ENCODE measurements at places on chromosomes 2 and 18. TPM values are rescaled to one million over a fixed set of nuclear protein-coding genes. Genes with fewer than 3 reads are reported as not detected.

- H3K4me3 ChIP-seq, result no peak overlapping the region
- no peaks in the 10 kb centered on the region for H3K36me3 ChIP-seq
- DNase-seq, result peak; percentile 17
- H3K4me1 ChIP-seq, result no peaks in the 10 kb centered on the region
- H3K27me3 ChIP-seq, result peaks cover 6% of the 10 kb centered on the region
These were observed 8.2 kb downstream of the ADRA2B start for GRCh38 chr2:96108151-96108540.

Gene BCL2
- total RNA-seq, result 11.0 TPM

DNA sequence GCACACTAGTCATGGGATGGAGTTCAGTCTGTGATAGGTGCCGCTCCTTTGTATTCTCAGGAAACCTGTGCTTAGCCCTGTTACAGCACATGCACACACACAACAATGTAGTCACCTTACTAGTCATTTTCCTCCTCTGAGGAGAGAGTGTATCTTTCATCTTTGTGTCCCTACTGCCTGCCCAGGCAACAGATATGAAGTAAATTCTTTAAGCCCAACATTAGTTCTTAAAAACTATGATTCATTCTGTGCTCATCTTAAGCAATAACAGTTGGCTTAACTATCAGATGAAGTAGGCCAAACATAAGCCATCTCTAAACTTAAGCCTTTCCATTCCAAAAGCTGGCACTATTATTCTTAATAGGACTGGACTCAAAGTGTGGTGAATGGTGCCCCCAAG, 186.5 kb downstream of the LNPK start:
- H3K27ac ChIP-seq, result no peak overlapping the region
- no peaks in the 10 kb centered on the region for H3K36me3 ChIP-seq
- DNase-seq, result no peak
- H3K4me3 ChIP-seq, result no peak overlapping the region

- no peaks in the 10 kb centered on the region for H3K27me3 ChIP-seq
- no peaks in the 10 kb centered on the region for H3K36me3 ChIP-seq
- no peak overlapping the region for H3K27ac ChIP-seq
- peak; percentile 63 for DNase-seq
- H3K4me3 ChIP-seq, result no peak overlapping the region
These were observed 8.8 kb upstream of the SNED1 start for GRCh38 chr2:240989451-240990265.

GRCh38 chr2:20351555-20352229, 1.0 kb upstream of the PUM2 start:
- DNase-seq, result no peak
- H3K4me1 ChIP-seq, result peaks cover 40% of the 10 kb centered on the region
- no peaks in the 10 kb centered on the region for H3K36me3 ChIP-seq
- H3K4me3 ChIP-seq, result peak overlapping the region; percentile 93

GRCh38 chr2:203650860-203651613, 55.4 kb upstream of the CD28 start:
- DNase-seq, result no peak
- no peak overlapping the region for H3K4me3 ChIP-seq
- H3K4me1 ChIP-seq, result peaks cover 61% of the 10 kb centered on the region

DNA sequence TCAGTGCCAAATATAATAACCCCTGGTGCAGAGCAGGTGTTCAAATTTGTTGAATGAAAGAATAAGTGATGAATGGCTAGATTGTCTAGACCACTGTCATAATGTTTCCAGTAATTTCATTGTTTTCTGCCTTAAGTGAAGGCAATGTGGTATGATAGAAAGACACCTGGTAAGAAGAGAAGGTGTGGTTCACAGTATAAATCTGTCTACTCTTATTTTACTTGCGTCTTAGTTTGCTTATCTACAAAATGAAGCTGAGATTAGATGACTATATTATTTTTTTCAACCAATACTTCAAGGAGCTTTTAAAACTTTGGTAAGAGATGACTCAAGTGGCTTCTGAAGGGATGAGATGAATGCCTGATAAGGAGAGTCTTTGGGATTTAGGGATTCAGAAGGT, 788.4 kb downstream of the EPHA4 start:
- no peaks in the 10 kb centered on the region for H3K36me3 ChIP-seq
- no peak overlapping the region for H3K4me3 ChIP-seq
- no peak for DNase-seq
- H3K4me1 ChIP-seq, result no peaks in the 10 kb centered on the region
- no peaks in the 10 kb centered on the region for H3K27me3 ChIP-seq

DNA sequence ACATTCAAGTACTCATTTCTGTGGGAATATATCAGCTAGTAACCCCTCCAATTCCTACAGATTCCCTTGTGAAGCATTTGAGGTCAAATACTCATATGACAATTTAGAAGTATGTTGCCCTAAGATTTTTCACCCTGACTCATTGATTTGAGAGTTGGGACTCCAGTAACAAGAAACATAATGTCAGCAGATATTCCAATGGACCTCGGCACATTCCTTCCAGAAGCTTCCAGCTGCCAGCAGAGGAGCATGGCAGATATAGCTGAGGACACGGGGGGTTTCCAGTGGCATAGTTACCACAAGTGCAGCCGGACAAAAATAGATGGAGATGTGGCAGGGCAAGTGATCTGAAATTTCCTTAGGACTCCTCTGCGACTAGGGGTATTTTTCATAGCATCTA, 101.9 kb upstream of the ARHGAP28 start:
- no peak overlapping the region for H3K27ac ChIP-seq
- no peak for DNase-seq
- no peak overlapping the region for H3K4me3 ChIP-seq
- peaks cover 25% of the 10 kb centered on the region for H3K4me1 ChIP-seq
- no peaks in the 10 kb centered on the region for H3K27me3 ChIP-seq

DNA sequence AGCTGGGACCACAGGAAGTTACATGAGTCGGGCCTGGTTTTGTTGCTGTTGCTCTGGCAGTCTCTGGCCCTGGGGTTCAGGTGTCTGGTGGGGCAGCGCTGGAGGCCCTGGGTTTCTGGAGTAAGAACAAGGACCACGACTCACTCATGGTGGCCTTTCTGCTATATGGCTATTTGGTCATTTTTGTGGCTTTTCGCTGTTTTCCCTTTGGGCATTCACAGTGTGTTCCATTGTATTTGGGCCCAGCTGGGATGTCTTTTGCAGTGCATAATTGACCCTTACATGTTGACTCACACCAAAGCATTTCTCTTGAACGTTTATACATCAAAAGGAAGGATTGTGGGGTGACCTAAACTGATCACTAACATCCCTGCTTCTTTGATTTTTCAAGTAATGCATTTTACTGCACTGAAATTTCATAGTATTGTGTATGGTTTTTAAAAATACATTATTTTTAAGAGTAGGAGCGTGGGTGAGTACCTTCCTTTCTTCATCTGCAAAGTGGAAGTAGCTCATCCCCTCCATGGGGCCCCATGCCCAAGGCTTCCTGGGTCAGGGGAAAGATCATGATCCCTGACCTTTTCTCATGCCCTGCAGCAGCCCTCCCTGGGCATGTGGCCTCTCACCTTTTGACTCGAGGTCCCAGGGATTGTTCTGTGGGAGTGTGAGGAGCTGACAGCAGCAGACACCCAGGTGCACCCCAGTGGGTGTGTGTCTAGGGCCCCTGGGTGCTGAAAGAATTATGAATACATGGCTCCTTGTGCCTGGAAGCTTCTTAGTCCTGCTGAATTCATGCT, 225.5 kb downstream of the AGAP1 start:
- no peak overlapping the region for H3K27ac ChIP-seq
- H3K4me3 ChIP-seq, result no peak overlapping the region
- no peaks in the 10 kb centered on the region for H3K36me3 ChIP-seq
- peaks cover 11% of the 10 kb centered on the region for H3K4me1 ChIP-seq
- H3K27me3 ChIP-seq, result no peaks in the 10 kb centered on the region

GRCh38 chr2:6915399-6915798, 1.8 kb upstream of the RNF144A start:
- H3K4me3 ChIP-seq, result no peak overlapping the region
- DNase-seq, result no peak
- no peak overlapping the region for H3K27ac ChIP-seq
- no peaks in the 10 kb centered on the region for H3K36me3 ChIP-seq
- H3K4me1 ChIP-seq, result peaks cover 14% of the 10 kb centered on the region

DNA sequence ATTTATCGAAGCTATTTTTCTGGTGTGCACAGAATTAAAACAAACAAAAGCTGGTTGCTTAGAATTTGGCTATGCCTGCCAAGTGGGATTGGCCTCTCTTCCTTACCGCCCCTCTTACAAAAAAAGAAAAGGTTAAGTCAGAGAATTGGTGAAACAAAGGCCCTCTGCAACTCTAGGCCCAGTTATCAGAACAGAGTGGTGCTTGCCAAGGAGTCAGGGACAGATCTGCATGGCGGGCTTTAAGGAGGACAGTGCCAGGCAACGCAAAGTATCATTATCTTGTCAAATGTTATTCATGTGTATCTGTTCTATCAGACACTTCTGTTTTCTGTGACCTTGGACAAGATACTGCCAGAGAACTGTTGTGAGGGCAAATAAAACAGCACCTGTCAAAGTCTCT, 78.3 kb downstream of the TGIF1 start:
- H3K4me1 ChIP-seq, result peaks cover 5% of the 10 kb centered on the region
- H3K27me3 ChIP-seq, result no peaks in the 10 kb centered on the region
- no peak for DNase-seq
- H3K27ac ChIP-seq, result no peak overlapping the region
- no peak overlapping the region for H3K4me3 ChIP-seq
- no peaks in the 10 kb centered on the region for H3K36me3 ChIP-seq

- no peak overlapping the region for H3K4me3 ChIP-seq
- H3K27ac ChIP-seq, result no peak overlapping the region
- H3K36me3 ChIP-seq, result no peaks in the 10 kb centered on the region
- no peaks in the 10 kb centered on the region for H3K4me1 ChIP-seq
These were observed 849.9 kb downstream of the DCDC2C start for GRCh38 chr2:4553241-4553640.

GRCh38 chr2:237429753-237430152, 15.8 kb upstream of the COL6A3 start:
- no peak overlapping the region for H3K27ac ChIP-seq
- H3K36me3 ChIP-seq, result no peaks in the 10 kb centered on the region
- peaks cover 15% of the 10 kb centered on the region for H3K27me3 ChIP-seq
- H3K4me3 ChIP-seq, result no peak overlapping the region
- peak; percentile 88 for DNase-seq

- no peaks in the 10 kb centered on the region for H3K36me3 ChIP-seq
- no peak overlapping the region for H3K4me3 ChIP-seq
- no peaks in the 10 kb centered on the region for H3K27me3 ChIP-seq
- no peak for DNase-seq
- no peak overlapping the region for H3K27ac ChIP-seq
These were observed 307.8 kb downstream of the NAPG start for GRCh38 chr18:10833656-10834055.

GRCh38 chr18:48254077-48254602, 155.0 kb downstream of the ZBTB7C start:
- H3K36me3 ChIP-seq, result no peaks in the 10 kb centered on the region
- no peaks in the 10 kb centered on the region for H3K27me3 ChIP-seq

DNA sequence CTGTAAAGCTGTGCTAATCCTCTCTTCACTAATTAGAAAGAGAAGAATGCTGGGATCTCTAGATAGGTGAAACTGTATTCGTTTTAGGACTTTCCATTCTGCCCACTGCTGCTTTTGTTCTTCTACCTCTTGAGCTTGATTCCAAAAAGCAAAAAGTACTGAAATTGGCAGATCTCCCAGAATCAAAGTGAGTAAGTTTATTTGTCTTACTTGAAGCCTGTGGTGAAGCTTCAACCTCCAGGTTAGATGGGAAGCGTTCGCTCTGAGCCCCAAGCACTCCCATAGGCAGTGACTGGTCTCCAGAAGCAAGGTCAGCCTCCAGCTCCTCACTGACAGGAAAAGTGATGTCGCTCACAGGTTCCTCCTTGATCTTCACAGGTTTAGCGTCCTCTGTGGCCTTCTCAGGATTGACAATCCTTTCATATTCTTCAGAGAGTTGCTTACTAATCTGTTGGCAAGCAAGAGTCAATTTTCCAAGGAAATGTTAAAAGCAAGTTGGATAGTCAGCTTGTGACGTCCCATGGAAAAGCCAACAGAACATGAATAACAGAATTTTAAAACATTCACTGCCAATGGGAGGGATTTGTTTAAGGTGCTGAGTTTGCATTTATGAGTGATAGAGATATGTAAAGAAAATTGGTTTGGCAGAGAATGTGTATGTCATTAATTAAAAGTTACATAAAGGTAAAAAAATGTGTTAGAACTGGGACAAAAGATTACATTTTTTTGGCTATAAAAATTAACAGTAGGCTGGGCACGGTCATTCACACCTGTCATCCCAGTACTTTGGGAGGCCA, 8.1 kb downstream of the SUPT7L start:
- no peaks in the 10 kb centered on the region for H3K27me3 ChIP-seq
- H3K36me3 ChIP-seq, result peaks cover 100% of the 10 kb centered on the region
- no peak for DNase-seq
- no peak overlapping the region for H3K27ac ChIP-seq
- H3K4me3 ChIP-seq, result no peak overlapping the region
- no peaks in the 10 kb centered on the region for H3K4me1 ChIP-seq

DNA sequence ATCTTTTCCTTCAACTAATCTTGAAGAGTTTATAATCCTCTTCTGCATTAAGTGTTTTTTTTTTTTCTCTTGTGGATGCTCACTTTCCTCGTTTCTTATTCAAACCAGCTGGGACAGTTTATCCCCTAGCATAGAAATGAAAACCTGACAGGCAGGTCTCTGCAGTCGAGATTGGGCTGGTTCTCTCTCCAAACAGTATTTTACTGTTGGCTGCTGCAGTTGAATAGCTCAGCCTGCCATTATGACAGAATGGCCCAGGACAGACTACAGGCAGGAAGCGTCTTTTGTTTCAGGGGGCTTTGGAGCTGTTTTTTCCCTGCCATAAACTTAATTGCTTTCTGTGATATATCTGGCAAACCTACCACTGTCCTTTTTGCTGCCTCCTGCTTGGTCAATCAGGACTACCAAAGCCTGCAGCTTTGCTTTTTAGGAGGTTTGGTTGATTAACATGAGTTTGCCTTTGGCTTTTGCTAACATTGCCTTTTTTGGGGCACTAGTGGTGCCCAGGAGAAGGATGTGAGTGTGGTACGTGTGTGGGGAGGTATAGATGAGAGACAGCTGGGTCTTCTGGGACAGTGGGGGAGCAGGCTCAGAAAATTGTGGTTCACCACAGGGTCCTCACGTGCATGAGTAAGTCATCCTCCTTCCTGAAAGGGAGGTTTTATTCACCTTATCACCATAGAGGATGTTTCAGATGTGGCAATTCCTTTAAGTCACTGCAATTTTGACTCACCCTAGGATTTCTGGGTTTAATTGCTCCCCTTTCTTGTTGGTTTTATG, 128.7 kb downstream of the LYPD6B start:
- DNase-seq, result no peak
- no peak overlapping the region for H3K27ac ChIP-seq
- H3K36me3 ChIP-seq, result no peaks in the 10 kb centered on the region
- H3K27me3 ChIP-seq, result no peaks in the 10 kb centered on the region
- no peaks in the 10 kb centered on the region for H3K4me1 ChIP-seq
- no peak overlapping the region for H3K4me3 ChIP-seq

GRCh38 chr2:27807476-27807875, 36.0 kb downstream of the MRPL33 start:
- no peaks in the 10 kb centered on the region for H3K36me3 ChIP-seq
- no peak overlapping the region for H3K27ac ChIP-seq
